ENCODE measurements at places on chromosomes 11 and 22. TPM values are rescaled to one million over a fixed set of nuclear protein-coding genes. Genes with fewer than 3 reads are reported as not detected.

OR10D3 gene
- not detected for total RNA-seq

TEX12 gene
- not detected for total RNA-seq

GRCh38 chr11:3170756-3171650 is 5.9 kb upstream of the OSBPL5 start:
- no peak for DNase-seq
- H3K36me3 ChIP-seq, result no peaks in the 10 kb centered on the region
- no peak overlapping the region for H3K27ac ChIP-seq

GRCh38 chr11:81104051-81104450 is 1629.6 kb downstream of the FAM181B start:
- no peaks in the 10 kb centered on the region for H3K4me1 ChIP-seq
- no peak overlapping the region for H3K27ac ChIP-seq
- no peaks in the 10 kb centered on the region for H3K27me3 ChIP-seq
- DNase-seq, result no peak
- H3K4me3 ChIP-seq, result no peak overlapping the region
- H3K36me3 ChIP-seq, result no peaks in the 10 kb centered on the region

DNA sequence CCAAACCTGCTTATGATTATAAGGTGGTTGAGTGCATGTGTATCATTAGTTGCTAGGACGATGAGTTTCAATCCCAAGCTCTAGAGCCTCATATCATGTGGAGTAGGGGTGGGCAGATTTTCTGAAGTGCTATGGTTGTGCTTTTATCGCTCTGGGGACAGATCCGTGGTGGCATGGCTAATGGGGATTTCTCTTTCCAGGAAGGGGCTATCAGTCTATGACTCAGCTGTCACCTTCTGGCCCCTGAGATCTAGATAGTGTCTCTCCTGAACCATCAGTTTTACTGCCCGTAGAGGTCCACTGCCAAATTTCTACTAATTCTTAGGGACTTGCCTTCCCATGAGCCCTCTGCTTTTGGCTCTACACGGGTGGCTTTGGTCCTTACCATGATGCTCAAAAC is 51.8 kb downstream of the FDX1 start:
- no peaks in the 10 kb centered on the region for H3K36me3 ChIP-seq
- H3K27ac ChIP-seq, result no peak overlapping the region
- DNase-seq, result no peak
- no peak overlapping the region for H3K4me3 ChIP-seq

All from adrenal gland (tissue), 19 donors.